ENCODE measurements at places on chromosomes 12 and 14. TPM values are rescaled to one million over a fixed set of nuclear protein-coding genes. Genes with fewer than 3 reads are reported as not detected.

- no peak for DNase-seq
Observed at GRCh38 chr12:3242199-3242863, 165.2 kb downstream of the TSPAN9 start.

DNA sequence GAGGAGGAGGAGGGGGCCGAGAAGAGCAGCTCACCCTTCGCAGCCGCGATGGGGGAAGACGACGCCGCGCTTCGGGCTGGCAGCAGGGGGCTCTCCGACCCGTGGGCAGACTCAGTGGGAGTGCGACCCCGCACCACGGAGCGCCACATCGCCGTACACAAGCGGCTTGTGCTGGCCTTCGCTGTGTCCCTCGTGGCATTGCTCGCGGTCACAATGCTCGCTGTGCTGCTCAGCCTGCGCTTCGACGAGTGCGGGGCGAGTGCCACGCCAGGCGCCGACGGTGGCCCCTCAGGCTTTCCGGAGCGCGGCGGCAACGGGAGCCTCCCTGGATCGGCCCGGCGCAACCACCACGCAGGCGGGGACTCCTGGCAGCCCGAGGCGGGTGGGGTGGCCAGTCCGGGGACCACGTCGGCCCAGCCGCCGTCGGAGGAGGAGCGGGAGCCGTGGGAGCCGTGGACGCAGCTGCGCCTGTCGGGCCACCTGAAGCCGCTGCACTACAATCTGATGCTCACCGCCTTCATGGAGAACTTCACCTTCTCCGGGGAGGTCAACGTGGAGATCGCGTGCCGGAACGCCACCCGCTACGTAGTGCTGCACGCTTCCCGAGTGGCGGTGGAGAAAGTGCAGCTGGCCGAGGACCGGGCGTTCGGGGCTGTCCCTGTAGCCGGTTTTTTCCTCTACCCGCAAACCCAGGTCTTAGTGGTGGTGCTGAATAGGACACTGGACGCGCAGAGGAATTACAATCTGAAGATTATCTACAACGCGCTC, 745 bp downstream of the TRHDE start:
- no peak for DNase-seq

Gene SP7
- not detected for total RNA-seq

Gene C12orf60
- total RNA-seq, result not detected

Gene NTS
- total RNA-seq, result not detected

DNA sequence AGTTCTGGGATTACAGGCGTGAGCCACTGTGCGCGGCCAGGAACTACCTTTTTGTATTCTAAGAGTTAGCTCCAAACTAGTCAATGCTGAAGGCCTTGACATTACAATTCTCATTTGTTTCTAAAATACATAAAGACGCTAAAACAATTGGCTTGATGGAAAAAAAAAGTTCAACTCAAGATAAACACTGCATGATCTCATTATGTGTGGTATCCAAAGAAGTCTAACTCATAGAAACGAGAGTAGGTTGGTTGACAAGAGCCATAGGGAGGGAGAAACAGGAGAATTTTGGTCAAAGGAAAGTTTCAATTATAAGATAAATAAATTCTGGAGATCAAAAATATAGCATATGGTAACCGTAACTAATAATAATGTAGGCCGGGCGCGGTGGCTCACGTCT, 20.0 kb upstream of the RNF34 start:
- no peak for DNase-seq

DNA sequence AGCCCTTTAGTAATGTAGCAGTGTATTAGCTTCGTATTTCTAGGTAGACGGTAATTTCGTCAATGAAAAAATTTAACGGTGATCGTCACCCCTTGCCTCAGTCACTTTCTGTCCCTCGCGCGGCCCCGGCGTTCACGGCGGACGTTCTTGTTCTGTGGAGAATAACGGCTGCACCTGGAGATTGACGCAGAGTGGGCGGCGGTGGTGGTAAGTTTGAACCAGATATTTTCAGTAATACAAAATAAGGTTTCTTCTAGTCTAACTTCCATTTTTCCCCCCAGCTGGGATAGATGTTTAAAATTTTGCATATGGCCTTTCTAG, 341 bp downstream of the ZNF10 start:
- no peak for DNase-seq

Gene POTEG
- total RNA-seq, result not detected

Gene TSFM
- 17.8 TPM for total RNA-seq

GRCh38 chr14:93239869-93240677, 33.0 kb downstream of the UBR7 start:
- no peak for DNase-seq

GRCh38 chr12:95624589-95624988, 73.3 kb upstream of the USP44 start:
- DNase-seq, result no peak

DNA sequence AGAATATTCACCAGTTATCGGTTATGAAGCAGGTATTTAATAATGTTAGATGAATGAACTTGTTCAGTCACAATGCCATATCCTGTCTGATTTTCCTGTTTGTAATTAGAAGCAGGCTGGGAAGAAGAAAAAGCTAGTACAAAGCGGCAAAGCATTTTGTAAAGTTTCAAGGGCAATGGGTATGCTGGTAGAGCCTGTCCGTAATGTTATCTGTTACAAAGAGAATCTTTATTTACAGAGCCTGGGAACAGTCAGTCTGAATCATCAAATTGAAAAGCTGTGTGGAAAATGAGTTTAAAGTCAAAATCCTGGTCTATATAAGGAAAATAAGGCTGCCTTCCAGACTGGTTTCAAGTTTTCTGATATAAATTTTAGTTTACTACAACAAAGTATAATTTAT, 40.5 kb downstream of the PARP11 start:
- no peak for DNase-seq

GRCh38 chr12:44842669-44843068, 33.4 kb downstream of the NELL2 start:
- no peak for DNase-seq

Gene METTL25
- total RNA-seq, result 13.0 TPM

GRCh38 chr12:69509904-69510827, 40.0 kb downstream of the FRS2 start:
- DNase-seq, result no peak

DNA sequence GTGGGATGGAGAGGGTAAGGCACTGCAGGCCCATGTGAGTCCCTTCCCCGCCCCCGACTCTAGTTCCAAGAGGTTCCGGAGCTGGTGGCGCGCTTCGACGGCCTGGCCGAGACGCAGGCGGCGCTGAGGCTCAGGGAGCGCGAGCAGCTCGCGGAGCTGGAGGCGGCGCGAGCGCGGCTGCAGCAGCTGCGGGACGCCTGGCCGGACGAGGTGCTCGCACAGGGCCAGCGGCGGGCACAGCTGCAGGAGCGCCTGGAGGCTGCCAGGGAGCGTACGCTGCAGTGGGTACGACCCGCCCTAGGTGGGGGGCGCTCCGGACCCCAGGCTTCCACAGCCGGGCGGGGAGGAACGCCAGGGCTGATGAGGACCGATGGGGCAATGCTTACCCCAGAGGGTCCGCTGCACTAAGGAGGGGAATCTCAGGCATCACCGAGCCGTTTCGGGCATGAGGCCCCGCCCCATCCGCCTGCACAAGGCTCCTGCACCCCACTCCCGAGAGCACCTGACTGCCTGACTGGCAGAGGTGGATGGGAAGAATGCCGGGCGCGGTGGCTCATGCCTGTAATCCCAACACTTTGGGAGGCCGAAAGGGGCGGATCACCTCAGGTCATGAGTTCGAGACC, 4.9 kb downstream of the CFAP73 start:
- DNase-seq, result no peak

Gene LMNTD1
- total RNA-seq, result not detected

- DNase-seq, result no peak
Observed at GRCh38 chr12:94150240-94151121, 2.1 kb downstream of the PLXNC1 start.

GRCh38 chr12:9198012-9198411, 10.2 kb downstream of the PZP start:
- DNase-seq, result no peak

DNA sequence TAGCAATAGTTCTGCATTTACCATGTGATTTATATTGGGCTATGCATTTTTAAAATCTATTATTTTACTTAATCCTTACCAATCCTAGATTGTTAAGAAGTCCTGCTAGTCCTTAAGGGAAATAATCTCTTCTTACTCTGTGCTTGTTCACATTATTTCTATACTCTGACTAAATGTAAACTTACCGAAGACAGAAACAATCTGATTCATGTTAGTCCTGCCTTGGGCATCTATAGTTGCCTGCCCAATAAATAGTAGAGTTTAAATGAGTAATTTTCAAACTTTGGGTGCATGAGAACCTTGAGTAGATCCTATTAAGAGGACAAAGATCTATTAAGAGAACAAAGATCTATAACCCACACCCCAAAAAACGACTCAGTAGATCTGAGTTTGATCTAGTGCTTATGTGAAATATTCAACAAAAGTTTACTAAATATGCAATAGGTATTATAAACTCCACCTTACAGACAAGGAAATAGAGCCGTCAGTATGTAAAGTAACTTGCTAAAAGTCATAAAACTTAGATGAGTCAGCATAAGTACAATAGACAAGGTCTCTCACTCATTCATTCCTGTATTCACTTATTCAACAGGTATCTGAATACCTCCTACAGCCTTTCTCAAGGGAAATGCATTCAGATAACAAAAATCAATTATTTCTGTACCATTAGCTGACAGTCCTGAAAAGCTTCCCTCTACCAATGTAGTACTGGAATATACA, 127.6 kb downstream of the PAWR start:
- no peak for DNase-seq

DNA sequence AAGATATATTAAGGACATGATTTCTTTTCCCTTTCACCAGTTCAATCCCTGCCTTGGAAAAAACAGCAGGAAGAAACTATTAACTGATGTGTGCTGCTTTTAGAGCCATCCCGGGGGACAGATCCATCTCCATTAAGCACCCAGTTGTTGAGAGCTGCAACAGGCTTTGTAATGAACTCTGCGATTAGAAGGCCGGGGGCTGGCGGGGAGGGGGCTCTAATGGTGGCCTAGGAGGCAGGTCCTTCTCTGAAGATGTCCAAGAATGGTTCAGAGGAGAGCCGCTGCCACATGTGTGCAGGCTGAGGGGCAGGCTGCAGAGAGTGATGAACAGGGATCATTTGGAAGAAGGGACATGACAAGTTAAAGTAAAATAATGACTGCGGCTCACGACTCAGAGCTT, 67.8 kb downstream of the GALNT8 start:
- no peak for DNase-seq

DNA sequence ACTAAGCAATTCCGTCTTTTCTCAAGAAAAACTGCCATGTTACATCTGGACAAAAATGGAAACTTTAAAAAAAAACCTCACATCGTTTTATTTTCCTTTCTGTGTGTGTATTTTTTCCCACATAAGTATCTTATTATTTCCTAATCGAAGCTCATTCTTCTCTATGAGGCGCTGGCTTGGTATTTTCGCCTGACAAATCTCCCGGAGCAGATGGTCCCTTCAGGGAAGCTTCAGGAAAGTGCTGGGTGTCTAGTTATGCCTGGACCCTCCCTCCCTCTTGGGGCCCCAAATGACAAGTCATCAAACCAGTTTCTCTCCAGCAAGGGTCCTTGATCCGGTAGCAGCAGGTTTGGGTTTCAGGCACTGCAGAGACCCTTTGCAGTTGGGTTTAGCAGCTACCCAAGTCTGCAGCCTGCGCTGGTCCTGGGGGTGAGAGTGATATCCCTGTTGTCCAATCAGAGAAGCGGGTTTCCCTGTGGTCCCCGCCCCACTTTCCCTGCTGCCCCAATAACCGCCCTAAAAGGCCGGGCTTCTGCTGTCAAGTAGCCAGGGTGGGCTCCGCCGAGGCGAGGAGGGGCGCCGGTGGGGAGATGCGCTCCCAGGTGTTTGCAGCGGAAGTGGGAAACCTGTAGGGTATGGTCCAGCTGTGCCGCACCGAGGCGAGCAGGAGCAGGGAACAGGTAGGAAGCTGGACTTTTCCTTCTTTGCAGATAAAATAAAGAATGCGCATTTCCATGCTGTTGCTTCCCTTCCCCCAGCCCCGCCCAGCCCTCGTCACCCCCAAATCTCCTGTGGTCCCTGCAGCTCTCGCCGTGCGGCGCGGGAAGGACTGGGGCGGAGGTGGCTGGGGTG, at the start of gene CNTN1:
Gene CNTN1 (plus strand): TSS at position 527 of the 852 bp plus-strand sequence.
- no peak for DNase-seq

DNA sequence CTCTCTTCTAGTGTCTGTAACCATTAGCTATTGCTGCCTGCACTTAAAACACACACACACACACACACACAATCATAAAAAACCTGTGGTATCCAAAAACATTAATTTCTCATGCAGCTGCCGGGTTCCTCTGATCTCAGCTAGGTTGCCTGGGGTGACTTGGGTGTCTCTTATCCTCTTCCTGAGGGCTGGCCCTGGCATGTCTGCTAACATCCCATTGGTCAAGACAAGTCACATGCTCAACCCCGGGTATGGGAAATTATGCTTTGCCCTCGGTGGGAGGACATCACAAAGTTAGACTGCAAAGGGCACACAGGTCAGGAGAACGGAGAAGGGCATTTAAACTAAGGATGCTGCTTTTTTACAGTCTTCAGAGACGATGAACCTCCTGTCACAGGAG, 55.7 kb downstream of the TRPV4 start:
- no peak for DNase-seq

Gene GLT8D2
- not detected for total RNA-seq

DNA sequence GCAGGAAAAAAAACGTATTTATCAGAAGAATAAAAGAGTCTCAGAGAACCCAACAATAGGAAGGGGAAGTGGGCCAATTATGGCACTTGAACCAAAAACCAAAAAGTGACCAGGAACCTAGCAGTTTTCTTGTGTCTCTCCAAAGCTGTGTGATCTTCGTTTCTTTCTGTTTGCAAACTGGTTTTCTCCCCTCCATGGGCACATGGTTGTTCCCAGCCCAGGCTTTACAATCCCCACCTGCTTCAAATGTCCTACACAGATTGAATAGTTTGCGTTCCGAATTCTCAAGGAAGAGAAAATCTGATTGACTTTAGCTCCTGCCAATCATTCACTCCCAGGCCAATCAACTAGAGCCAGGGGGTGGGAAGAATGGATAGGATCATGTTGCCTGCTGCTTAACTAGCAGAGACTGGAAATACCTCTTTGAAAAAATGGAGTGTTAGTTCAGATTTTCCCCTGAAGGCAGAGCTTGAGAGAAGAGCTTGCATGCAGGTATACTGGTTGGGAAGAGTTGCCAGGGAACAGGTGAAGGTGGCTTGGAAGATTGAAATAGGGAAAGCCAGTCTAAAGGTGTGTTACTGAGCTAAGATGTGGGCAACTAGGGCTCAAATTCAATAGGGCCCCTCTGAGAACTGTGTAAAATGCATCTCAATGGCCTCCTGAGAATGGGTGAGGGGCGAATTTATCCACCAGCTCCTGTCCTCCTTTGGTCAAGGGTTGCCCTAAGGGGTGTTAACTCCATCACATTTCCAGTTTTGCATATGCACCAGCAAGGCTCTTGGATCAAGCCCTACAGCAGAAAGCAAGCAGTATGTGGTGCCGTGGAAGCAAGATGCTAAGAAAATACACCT, 106.4 kb upstream of the SRRM4 start:
- DNase-seq, result no peak

GRCh38 chr12:46950094-46950493, 124.3 kb upstream of the SLC38A4 start:
- no peak for DNase-seq

Gene SPTB
- 0.05 TPM for total RNA-seq

Gene SRRM4
- not detected for total RNA-seq

DNA sequence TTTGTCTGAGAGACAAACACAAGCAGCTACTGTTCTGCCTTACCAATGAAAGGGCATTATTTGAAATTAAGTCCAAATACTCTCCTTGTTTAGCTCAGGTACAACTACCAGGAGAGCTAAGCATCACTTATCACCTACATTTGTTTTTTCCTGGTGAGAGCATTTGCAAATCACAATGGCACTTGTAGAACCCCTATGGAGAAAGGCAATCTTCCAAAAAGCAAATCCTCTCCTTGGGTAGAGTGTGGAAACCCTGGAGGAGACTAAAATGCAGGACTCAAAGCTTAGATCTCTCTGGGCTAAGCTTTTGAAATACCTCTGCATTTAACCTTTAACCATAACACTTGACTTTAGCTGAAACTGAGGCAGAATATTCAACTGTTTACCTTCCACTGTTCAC, 20.8 kb downstream of the GTSF1 start:
- no peak for DNase-seq
